MCF 10A (cell line): ENCODE measurements at places on chromosomes 4 and X. TPM values are rescaled to one million over a fixed set of nuclear protein-coding genes. Genes with fewer than 3 reads are reported as not detected.

DNA sequence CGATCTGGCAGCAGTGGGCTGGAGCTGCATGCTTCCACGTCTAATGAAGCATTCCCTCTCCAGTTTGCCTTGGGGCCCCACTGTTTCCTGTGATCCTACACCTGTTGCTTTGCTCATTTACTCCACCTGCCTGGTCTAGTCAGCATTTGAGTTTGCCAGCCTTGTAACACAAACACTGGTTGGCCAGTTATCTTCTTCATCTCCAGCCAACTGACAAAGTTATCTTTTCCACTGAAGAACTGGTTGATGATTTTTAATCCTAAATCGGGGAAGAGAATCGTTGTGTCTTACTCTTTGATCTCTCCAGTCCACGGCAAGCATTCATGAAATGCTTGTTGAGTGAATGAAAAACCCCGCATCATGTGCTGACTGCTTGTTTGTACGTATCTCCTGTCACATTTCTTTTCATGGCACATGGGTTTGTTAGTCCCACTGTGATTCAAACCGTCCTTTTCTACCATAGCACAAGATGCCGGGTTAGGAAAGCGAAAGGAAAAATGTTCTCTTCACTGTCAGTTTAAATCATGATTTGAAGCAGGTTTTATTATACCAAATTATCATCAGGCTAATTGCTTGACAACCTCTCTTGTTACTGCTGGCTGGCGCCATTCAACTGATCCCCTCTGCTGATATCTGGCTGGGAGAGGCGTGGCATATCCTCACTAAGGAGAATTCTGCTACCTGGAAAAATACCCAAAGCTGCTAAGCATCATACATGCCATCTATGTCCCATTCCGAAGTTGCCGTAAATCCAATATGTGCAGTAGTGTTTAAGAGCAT is 144.8 kb downstream of the SHROOM3 start:
- no peak overlapping the region for H3K4me3 ChIP-seq
- H3K4me1 ChIP-seq = peaks cover 6% of the 10 kb centered on the region
- H3K27ac ChIP-seq = no peak overlapping the region
- H3K27me3 ChIP-seq = no peaks in the 10 kb centered on the region

DNA sequence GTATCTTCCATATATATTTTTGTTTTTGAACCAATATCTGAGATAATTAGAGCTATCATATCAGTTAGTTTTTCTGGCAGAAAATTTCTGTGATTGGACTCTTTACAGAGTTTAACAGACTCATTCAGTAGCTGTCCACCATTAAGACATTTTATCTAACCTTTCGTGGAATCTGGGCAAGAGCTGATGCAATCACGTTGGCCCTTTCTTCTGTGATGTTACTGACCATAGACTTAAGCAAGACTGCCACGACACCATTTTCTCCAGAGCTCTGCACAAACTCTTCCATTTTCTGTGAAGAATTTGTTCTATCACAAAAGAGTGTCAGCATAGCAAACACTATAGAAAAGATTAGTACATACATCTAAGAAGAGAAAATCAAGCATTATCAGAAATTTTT is 41.8 kb upstream of the UGT2B15 start:
- no peak for DNase-seq
- no peak overlapping the region for H3K27ac ChIP-seq
- H3K36me3 ChIP-seq = no peaks in the 10 kb centered on the region
- H3K4me3 ChIP-seq = no peak overlapping the region

Gene TMPRSS11B
- not detected in 2 replicates for total RNA-seq

DNA sequence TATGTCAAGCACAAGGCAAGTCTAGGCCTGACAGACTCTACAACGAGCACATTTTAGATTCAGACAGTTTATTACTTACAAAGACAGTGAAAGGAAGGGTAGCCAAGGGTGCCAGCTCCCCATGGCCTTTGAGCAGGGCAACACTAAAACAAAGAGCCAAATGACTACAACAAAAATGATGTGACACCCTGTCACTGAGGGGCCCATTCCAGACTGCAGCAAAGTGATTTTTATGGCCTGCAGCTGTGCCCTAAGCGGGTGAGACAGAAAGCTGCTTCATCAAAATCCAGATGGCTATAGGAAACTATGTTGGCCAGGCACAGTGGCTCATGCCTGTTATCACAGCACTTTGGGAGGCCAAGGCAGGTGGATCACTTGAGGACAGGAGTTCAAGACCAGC is 13.4 kb upstream of the RP2 start:
- no peak overlapping the region for H3K4me3 ChIP-seq
- no peaks in the 10 kb centered on the region for H3K36me3 ChIP-seq
- no peaks in the 10 kb centered on the region for H3K4me1 ChIP-seq
- H3K27me3 ChIP-seq = peaks cover 61% of the 10 kb centered on the region
- no peak for DNase-seq
- H3K27ac ChIP-seq = no peak overlapping the region

DNA sequence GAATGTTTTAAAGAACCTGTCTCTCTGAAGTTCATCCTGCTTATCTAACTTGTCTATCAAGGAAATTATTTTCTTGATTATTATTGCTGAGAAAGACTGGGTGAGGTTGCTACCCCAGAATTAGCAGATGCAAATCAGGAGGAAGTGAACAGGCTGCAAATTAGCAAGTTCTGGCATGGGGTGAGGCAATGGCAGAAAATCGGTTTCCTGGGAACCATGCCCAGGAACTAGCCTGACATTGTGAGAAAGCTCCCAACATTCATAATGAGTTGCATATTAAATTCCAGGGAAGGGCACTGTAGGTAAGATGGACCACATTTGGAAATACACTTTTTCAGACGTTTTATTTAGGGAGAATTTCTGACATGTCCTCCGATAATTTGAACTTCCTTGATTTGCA is 11.6 kb downstream of the ARSF start:
- H3K36me3 ChIP-seq = no peaks in the 10 kb centered on the region
- DNase-seq = no peak
- no peak overlapping the region for H3K4me3 ChIP-seq
- H3K27ac ChIP-seq = no peak overlapping the region
- H3K27me3 ChIP-seq = no peaks in the 10 kb centered on the region

- peaks cover 44% of the 10 kb centered on the region for H3K27me3 ChIP-seq
- no peaks in the 10 kb centered on the region for H3K36me3 ChIP-seq
- no peak overlapping the region for H3K27ac ChIP-seq
- no peaks in the 10 kb centered on the region for H3K4me1 ChIP-seq
- H3K4me3 ChIP-seq = peak overlapping the region; percentile 74
- DNase-seq = no peak
These were observed 152.0 kb upstream of the SLC4A4 start for GRCh38 chr4:71186566-71187403.

Gene PNMA6F
- total RNA-seq = not detected in 2 replicates

Gene TMPRSS11D
- total RNA-seq = not detected in 2 replicates

Gene YIPF7
- total RNA-seq = 0.49 TPM in 1 of 2 replicates, not detected in the other

- no peak overlapping the region for H3K4me3 ChIP-seq
- H3K27ac ChIP-seq = no peak overlapping the region
- no peaks in the 10 kb centered on the region for H3K4me1 ChIP-seq
- no peaks in the 10 kb centered on the region for H3K36me3 ChIP-seq
- H3K27me3 ChIP-seq = peaks cover 52% of the 10 kb centered on the region
- DNase-seq = peak; percentile 27
These were observed 133.3 kb upstream of the MBNL3 start for GRCh38 chrX:132622130-132622529.

GRCh38 chr4:80171251-80171650 is 26.1 kb upstream of the PRDM8 start:
- peaks cover 5% of the 10 kb centered on the region for H3K4me1 ChIP-seq
- no peaks in the 10 kb centered on the region for H3K36me3 ChIP-seq
- DNase-seq = no peak
- H3K4me3 ChIP-seq = no peak overlapping the region

DNA sequence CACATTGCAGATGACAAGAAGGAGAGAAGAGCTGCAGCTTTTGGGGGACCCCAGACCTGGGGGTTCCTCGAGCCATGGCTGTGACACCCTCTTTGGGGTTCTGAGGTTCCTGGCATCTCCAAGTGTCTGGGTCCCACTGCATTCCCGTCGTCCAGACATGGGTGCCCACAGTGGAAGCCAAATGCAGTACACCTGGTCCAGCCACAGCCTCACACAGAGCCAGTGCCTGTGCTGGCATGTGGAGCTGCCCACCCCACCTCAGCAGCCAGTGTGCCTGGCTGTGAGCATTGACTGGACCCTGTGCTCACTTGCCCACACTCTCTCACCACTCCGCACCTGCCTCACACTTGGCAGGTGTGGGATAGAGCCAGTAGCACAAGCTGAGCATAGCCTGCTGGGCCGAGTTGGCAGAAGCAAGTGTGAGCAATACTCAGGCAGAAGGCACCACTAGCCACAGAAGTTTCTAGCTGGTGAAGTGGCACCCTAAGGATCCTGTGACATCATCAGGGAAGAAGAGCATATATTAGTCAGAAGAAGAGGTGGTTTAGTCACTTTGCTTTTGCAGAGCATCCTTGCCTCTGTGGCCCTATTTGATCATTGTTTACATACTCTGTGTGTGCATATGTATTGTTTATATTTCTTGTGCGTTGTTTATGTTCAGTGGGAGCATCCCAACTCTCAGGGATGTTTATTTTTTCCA is 65.0 kb upstream of the MAGEB2 start:
- no peak overlapping the region for H3K27ac ChIP-seq
- no peak overlapping the region for H3K4me3 ChIP-seq
- peak; percentile 26 for DNase-seq

DNA sequence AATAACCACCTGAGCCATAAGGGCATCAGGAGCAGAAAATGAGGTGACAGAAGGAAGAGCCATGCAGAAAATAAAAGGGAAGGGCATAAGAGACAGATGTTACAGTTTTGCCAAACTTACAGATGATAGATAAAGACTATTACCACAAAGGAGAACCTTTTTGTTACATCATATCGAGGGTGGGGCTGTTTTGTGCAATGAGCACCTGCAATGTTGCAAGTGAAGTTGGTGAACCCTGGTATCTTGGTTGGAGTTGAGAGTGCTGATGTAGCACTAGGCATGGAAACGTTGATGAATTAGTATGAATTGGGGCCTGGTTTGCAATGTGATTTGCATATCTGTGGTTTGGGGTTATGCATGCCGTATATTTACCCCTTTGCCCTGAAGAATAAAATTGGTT is 119.8 kb upstream of the TEX13D start:
- no peak overlapping the region for H3K4me3 ChIP-seq
- peaks cover 2% of the 10 kb centered on the region for H3K4me1 ChIP-seq
- DNase-seq = no peak
- H3K27ac ChIP-seq = no peak overlapping the region
- H3K27me3 ChIP-seq = no peaks in the 10 kb centered on the region
- no peaks in the 10 kb centered on the region for H3K36me3 ChIP-seq

DNA sequence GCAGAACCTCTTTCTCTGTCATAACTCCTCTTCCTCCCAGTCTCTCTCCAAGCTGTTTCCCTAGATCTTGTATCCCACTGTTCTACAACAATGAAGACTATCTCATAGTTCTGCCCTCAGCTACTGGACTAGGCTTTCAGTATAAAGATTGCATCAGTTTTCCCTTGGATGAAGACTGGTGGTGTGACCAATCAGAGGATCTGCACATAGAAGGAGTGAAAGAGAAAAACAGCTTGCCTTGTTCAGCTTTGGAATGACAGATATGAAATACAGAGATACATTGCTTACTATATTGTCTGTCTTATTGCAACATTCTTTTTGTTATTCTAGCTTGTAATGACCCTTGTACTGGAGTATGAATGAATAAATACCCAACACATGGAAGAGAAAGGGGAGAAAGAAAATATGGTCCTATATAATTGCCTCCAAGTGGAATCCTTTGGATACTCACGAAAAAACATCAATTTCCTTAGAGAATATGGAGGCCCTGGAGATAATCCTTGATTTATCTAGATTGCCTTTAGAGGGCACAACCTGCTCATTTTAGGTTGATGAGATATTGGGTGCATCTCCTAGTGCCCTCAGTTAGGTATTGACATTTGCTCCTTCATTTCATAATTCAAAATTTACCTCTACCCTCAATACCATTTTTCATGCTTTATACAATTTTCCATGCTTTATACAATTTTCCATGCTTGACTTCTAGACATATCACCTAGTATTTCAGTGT is 395.8 kb downstream of the NAF1 start:
- H3K4me3 ChIP-seq = no peak overlapping the region
- no peaks in the 10 kb centered on the region for H3K36me3 ChIP-seq
- no peaks in the 10 kb centered on the region for H3K27me3 ChIP-seq
- no peak for DNase-seq
- peaks cover 19% of the 10 kb centered on the region for H3K4me1 ChIP-seq
- no peak overlapping the region for H3K27ac ChIP-seq

DNA sequence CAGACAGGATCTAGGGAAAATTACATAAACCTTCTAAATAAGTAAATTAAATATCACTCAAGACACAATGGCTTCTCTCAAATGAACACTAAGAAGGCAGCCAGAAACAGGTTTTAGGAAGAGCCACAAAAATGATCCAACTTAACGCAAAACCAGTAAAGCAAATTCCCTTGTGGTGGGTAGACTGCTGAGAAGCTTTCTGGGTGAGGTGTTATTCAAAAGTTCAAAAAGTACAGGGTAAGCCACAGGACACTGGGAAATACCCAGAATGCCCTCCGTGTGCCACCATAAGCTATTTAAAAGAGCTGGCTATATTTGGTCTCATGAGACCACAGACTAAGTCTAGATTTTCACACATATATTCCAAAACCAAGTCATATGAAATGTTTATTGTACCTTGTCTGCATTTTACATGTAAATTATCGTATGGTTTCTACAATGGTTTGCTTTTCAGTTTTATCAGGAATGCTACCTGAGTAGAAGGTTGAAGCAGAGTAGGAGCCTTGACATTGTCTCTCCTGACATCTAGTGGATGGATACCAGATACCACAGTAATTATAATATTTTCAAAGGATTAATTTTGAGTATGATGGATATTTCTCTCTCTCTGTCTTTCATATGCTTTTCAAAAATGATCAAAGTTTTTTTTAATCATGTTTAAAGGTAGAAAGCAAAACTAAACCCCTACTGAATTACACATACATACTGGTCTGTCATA is 109.3 kb upstream of the KLHL13 start:
- H3K4me1 ChIP-seq = peaks cover 14% of the 10 kb centered on the region
- H3K27ac ChIP-seq = peak overlapping the region; percentile 77
- peak; percentile 50 for DNase-seq
